ENCODE measurements at places on chromosomes 16 and 17.

DNA sequence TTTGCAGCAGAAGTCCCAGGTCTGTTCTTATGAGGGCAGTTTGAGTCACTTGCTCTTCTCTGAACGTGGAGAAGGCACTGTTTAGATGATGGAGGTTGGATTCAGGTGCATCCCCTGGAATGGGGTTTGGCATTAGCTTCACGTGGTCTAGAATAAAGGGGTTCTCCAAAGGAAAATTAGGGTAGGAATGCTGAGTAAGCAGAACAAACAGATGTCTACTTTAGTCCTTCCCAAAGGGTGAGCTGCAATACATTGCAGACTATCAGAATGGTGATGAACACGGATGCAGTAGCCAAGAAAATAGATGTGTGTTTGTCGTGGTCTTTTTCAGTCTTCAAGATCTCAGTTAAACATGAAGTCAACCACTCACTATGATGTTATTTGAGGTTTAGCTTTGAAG, 3.3 kb upstream of the CBLN1 start:
- DNase-seq, result no peak

DNA sequence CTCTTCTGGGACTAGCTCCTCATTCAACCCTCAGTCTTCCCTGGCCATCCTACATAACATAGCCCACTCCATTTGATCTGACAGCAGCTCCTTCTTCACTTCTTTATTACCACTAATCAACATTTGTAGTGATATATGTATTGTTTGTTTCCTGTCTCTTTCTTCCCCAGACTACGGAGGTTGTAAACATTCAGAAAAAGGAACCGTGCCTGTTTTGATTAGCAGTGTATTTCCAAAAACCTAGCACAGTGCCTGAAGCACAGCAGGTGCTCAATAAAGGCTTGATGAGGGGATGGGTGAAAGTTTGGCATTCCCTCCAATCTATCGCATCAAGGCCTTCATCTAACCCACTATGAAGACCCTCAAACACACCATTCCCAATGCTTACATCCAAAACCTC, 150.8 kb downstream of the XYLT1 start:
- no peak for DNase-seq

DNA sequence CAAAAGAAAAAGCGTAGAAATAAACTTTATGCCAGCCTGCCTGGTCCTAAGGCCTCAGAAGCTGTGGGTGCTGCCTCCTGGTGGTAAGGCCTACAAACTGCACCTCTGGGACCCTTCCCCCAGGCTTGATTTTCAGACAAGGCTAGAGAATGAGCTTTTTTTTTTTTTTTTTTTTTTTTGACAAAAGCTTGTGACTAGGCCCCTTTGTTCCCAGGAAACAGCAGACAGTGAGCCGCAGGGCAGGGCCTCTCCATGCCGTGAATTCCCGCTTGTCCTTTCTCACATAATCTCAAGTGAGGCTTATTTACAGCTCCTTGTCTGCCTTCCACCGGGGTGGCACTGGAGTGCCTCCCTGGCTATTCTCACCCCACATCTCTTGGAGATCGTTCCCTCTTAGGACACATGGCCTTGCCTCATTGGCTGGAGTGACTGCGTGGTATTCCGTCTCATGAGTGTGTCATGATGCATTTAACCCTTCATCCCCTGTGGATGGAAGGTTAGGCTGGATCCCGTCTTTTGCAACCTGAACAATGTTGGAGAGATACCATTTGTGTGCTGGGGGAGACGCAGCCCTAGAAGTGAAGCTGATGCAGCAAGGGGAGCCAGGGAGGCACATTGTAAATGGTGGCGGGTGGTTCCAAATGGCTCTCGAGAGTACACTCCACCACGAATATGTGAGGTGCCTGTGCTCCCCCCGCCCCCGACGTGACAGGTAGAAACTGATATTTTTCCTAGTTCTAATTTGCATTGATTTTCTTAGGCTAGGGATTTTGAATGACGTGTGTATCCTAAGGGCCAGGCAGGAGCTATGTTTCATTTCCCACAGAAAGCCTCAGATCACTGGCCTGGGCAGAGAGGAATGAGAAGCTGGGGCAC, 49.6 kb downstream of the USP22 start:
- DNase-seq, result peak; percentile 95

- DNase-seq, result no peak
Observed at GRCh38 chr16:81237282-81237681, 1.2 kb upstream of the BCO1 start.

DNA sequence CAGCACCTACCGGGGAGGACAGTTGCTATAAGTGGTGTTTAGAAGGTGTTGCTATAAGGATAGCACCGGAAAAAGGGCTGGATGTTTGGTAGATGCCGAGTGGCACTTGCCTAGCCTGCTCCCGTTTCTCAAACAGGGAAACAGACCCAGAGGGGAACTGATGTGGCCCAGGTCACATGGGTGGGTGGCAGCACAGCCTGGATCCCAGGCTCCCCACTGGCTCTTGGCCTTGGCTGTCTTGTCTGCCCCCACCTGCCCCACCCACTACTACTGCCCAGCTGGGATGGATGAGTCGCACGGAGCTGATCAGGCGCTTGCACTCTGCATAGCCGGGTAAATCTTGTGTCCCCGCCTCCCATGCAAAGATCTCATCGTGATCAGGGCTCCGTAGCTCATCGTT, 7.2 kb downstream of the SMTNL2 start:
- DNase-seq, result no peak

- peak; percentile 46 for DNase-seq
Observed at GRCh38 chr16:66961065-66961744, at the start of gene CES3. Gene CES3 (plus strand): TSS chr16:66961266. CDS start chr16:66961308, 42 bp downstream.

- DNase-seq, result peak; percentile 62
Observed at GRCh38 chr16:23148513-23149266, 562 bp downstream of the USP31 start.

DNA sequence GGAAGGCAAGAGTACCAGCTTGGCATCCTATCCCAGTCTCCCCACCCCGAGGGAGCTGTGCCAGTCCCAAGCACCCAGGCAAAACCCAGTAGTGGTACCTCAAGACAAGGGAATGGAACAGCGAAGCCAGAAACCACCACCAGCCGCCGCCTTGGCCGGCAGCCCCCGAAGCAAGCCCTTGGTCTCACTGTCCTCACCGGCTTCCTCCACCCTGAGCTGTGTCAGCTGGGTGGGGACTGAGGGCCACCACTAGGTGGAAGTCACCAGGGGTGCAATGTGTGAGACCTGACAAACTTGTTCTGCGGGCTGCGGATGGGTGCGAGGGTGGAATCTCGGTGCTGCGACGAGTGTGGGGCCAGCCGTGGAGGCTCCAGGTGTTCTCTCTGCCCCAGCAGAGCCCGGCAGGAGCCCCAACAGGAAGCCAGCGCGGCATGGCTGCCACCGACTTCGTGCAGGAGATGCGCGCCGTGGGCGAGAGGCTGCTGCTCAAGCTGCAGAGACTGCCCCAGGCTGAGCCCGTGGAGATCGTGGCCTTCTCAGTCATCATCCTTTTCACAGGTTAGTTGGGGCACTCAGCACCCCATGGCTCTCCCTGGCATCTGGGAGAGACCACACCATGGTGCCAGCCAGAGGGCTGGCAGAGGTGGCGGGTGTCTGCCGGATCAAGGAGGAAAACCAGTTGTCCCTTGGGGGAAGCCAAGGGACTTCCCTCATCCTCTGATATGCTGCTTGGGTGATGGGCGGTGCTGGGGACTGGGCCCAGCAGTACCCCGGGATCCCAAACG, 6.7 kb downstream of the SMIM5 start:
- DNase-seq, result no peak

- no peak for DNase-seq
Observed at GRCh38 chr16:3819746-3820724, 60.5 kb downstream of the CREBBP start.

DNA sequence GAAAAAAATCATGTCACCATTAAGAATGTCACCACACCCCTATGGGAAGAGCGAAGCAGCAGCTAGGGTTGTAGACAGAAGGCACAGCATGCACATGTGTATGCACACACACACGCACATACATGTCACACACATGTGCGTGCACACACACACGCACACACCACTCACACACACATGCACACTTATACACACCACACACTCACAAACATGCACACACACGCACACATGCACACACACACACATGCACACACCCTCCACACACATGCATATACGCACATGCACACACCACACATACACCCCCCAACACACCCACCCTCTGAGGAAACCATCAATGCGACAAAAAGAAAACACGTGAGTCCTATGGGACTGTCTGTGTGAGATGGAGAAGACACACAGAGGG, 205.4 kb downstream of the ENGASE start:
- no peak for DNase-seq

DNA sequence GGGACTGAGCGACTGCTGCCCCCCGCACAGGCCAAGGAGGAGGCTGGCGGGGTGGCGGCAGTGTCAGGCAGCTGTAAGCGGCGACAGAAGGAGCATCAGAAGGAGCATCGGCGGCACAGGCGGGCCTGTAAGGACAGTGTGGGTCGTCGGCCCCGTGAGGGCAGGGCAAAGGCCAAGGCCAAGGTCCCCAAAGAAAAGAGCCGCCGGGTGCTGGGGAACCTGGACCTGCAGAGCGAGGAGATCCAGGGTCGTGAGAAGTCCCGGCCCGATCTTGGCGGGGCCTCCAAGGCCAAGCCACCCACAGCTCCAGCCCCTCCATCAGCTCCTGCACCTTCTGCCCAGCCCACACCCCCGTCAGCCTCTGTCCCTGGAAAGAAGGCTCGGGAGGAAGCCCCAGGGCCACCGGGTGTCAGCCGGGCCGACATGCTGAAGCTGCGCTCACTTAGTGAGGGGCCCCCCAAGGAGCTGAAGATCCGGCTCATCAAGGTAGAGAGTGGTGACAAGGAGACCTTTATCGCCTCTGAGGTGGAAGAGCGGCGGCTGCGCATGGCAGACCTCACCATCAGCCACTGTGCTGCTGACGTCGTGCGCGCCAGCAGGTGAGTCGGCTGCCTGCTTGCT, 5.6 kb upstream of the TMEM88 start:
- no peak for DNase-seq

DNA sequence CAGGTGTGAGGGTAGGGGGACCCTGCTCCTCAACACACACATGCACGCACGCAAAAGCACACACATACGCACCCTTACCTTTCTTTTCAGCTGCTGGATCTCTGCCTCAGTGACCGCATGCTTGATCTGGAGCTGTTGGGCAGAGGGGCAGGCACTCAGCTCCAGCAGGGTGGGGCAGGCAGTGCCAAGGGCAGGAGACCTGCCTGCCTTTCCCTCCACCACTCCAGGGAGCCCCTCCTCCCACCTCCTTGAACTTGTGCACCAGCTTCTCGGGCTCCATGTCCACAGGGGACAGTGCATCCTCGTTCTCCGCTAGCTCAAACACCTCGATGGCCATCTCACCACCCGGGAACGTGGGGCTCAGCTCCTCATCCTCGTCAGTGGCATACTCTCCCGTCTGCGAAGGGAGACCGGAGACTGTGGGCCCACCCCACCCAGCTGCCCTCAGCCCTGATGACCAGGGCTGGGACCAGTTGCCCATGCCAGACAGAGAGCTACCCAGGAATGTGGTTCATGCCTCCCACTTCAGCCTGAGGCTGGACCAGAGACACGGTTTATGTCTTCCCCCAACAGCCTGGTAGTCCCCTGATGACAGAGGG, 9.3 kb upstream of the SAMD14 start:
- no peak for DNase-seq

- DNase-seq, result no peak
Observed at GRCh38 chr17:1711804-1712203, 1.6 kb upstream of the TLCD2 start.

DNA sequence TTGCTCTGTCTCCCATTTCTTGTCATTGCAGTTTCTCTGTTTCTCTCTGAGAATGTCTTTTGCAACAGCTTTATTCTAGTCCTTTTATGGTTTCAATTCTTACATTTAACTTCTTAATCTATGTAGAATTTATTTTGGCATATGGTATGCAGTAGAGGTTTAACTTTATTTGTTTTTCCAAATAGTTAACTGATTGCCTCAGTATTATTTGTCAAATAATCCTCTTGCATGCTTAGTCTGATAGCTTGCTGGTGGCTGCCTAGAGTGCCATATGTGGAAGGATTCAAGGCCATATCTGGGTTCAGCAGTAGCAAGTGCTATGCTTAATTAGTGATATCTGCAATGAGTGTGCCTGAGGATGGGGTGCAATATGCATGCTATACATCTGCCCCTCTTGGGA, 6.9 kb downstream of the SNTB2 start:
- DNase-seq, result no peak

- no peak for DNase-seq
Observed at GRCh38 chr16:47613251-47613650, 152.1 kb downstream of the PHKB start.

DNA sequence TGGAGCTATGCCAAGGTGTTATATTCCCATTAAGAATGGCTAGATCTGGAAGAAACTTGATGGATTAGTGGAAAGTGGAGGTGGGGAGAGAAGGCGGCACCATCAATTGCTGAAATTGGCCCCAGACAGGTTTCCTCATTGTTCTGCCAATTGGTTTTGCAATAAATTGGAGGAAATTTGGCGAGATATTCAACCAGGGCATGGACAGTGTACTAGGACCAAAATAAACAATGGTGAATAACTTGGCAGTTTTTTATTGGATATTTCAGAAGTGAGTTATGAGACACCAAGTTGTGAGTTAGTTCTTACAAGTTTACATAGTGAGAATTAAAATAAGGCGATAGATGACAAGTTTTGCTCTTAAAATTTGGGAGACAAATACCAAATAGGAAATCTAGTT, 41.1 kb upstream of the SOX9 start:
- no peak for DNase-seq

DNA sequence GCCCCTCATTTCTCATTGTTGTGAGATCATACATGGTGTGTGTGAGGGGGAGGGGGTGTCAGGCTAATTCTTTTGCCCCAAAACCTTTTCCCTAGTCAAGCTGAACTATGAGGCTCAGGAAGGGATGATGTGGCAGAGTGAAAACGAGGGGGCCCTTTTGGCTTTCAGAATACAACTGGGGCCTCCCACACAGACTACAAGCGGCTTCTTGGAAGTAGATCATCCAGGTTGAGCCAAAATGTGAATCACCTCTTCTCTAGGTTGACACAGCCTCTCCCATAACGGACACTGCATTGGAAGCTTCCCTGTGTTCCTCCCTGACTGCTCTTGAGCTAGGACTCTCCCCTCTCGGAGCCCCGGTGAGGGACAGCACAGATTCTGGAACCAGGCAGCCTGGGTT, 2.3 kb upstream of the ALKBH5 start:
- no peak for DNase-seq

All from GM19239 (cell line).